ENCODE measurements at places on chromosomes 3 and 15.

DNA sequence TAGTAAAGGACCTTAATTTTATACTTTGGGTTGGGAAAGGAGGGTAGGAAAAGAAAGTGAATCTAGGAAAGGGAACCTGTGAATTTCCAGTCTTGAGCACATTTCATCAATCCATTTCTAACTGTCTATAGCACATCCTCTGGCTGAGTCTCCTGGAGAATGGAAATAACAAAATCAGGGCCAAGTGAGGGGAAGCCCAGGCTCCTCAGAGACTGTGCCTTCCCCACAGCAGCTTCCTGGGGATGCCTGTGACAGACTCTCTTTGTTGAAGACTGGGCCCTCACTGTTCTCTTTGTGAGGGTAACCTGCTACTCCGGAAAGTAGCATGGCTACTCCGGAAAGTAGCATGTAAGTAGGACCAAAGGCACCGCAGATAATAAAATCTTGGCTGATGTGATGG, 22.6 kb upstream of the CSPG5 start:
- DNase-seq, result peak; percentile 31

DNA sequence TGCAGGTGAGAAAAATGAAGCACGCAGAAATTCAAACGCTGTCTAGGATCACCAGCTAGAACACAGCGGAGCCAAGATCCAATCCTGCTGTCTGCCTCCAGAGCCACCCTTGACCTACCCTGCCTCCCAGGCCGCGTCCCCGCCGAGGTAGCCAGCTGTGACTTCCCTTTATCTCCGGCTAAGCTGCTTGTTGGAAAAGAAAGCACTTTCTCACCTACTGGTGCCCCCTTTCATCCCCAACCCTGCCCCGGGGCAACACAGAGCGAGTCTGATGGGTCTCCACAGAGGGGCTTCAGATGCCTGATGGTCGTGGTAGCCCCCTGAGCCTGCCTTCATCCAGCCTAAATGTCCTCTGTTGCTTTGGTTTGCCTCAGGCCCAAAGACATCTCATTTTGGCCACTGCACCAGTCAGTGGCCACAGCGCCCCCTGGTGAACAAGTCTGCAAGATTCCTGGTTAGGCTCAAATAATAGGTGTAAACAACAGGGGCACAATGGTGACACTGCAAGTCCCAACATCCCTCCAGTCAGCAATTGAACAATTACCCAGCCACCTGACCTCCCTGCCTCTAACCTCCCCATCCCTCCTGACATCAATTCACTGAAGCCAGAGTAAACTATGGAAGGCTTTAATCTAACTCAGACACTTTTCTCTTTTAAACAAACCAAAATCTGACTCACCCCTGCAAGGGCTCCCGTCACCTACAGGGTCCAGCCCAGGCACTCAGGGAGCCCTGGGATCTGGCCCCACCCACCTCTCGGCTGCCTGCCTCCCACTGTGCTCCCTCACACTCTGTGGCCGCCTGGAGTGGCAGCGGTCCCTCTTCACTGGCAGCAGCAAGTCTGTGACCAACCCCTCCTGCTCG, 27.3 kb upstream of the BCL2L10 start:
- peak; percentile 84 for DNase-seq

DNA sequence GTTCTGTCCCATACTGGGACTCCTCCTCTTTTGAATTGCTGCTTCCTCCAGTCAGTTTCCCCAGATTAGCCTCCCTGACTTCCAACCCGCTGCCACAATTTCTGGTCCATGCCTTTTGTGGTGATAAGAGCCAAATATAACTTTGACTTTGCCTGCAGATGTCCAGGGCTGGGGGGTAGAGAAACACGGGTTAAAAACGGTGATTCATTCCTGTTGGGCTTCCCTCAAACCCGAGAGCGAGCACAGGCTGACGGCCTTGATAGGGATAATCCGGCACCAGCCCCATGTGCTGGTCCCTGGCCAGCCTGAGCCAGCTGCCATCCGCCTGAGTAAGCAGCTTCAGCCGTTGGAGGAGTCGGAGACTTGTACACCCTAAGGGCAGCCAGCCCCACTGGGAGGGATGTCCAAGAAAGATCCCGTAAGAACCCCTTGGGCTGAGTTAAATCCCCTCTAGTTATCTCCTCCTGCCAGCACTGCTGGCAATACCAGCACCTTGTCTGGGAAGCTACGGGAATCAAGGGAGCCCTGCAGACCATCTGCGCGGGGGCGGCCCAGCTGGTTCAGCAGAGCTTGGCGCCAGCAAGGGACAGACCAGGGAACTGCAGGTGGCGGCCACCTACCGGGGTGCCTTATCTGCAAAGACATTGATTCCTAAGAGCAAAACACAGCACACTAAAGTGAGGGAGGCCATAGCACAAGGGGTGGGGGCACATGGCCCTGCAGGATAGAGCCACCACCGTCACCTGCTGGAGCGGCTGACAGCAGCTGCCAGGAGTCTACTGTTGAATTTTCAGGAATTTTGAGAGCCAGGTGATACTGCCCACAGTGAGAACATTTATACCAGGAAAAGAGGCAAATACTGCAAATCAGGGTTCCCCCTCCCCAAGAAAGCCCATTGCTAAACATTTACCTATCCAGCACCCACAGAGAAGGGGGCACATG, 18.1 kb downstream of the CSPG4 start:
- DNase-seq, result peak; percentile 58

GRCh38 chr3:65581313-65581712, 457.4 kb downstream of the MAGI1 start:
- DNase-seq, result no peak

GRCh38 chr3:107662586-107662985, 139.8 kb downstream of the BBX start:
- no peak for DNase-seq

DNA sequence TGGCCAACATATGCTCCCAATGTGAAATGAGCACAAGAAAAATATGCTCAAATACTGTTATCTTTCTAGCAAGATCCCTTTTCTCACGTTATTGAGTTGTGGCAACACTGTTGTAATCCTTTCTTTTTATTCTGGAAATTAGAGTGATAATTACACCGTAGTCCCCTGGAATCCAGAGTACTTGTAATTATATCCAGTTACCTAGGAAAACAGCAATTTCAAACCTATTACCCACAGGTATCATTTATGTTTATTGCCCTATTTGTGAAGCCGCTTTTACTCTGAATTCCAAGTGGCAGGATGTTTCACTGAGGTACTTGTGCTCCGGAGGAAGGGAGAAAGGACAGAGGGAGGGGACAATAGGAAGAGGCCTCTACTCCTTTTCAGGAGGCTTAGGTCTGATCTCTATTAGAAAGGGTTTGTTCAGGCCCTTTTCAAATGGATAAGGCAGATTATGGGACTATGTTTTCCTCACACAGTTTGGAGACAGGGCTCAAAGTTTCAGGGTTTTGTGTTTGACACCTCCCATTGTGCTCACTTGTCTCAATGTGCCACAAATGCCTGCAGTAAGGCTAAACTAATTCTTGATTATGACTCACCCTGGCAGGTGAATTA, 646.6 kb downstream of the TUSC7 start:
- DNase-seq, result no peak

DNA sequence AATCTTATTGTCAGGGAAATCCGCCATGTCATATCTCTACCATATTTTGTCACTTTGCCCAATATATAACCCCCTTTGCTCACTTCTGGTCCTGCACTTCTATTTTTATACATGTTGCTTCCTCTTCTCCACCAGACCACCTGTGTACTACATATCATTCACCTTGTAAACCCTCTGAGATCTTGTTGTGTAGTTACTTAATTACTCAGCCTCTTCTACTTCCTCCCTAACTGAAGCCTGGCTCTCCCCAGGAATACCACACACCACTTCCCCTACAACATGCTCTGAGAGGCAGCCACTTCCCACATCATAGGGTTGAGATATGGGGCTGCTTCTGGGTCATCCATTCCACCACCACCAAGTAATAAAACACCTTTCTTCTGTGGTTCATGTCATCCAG, 10.0 kb downstream of the HEXA start:
- peak; percentile 68 for DNase-seq

GRCh38 chr3:99656624-99657023, 18.2 kb downstream of the COL8A1 start:
- DNase-seq, result no peak

GRCh38 chr15:57190208-57190607, 186.1 kb upstream of the CGNL1 start:
- no peak for DNase-seq

GRCh38 chr15:67133738-67134066, 68.3 kb downstream of the SMAD3 start:
- DNase-seq, result no peak

DNA sequence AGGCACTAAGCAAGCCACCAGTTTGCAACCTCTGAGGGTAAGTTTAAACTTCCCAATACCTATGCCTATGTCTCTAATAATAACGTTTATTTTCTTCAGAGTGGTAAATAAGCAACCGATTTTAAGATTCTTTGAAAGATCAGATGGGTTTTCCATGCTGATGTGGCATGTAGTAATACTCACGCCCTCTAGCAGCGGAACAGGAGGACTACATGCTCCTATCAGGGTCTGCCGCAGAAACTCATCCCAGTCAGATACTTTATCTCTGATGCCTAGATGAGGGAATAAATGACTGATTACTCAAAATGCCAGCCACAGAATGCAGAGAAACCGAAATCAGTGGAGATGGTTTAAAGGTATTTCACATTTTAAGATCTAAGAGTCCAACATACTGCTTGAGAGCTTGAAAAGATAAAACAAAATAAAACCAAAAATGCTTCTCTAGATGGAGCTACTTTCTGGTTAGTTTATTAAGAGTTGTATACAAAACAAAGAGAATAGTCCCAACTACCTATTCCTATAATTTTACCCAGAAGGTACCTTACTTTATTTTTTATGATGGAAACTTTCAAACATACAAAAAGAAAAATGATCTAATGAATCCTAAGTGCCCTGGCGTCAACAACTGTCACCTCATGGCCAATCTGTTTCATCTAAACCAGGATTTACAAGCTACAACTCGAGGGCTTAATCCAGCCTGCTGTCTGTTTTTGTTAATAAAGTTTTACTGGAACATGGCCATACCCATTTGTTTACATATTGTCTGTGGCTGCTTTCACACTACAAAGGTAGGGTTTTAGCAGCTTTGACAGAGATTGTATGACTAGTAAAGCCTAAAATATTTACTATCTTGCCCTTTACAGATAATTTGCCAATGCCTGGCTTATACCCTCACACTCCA, 37.5 kb upstream of the STIMATE start:
- DNase-seq, result peak; percentile 68

GRCh38 chr15:73323374-73323955, 45.3 kb downstream of the HCN4 start:
- DNase-seq, result no peak

GRCh38 chr3:133152056-133152455, 113.9 kb downstream of the TMEM108 start:
- DNase-seq, result no peak

GRCh38 chr15:90882781-90883525, 1.4 kb upstream of the FES start:
- no peak for DNase-seq

DNA sequence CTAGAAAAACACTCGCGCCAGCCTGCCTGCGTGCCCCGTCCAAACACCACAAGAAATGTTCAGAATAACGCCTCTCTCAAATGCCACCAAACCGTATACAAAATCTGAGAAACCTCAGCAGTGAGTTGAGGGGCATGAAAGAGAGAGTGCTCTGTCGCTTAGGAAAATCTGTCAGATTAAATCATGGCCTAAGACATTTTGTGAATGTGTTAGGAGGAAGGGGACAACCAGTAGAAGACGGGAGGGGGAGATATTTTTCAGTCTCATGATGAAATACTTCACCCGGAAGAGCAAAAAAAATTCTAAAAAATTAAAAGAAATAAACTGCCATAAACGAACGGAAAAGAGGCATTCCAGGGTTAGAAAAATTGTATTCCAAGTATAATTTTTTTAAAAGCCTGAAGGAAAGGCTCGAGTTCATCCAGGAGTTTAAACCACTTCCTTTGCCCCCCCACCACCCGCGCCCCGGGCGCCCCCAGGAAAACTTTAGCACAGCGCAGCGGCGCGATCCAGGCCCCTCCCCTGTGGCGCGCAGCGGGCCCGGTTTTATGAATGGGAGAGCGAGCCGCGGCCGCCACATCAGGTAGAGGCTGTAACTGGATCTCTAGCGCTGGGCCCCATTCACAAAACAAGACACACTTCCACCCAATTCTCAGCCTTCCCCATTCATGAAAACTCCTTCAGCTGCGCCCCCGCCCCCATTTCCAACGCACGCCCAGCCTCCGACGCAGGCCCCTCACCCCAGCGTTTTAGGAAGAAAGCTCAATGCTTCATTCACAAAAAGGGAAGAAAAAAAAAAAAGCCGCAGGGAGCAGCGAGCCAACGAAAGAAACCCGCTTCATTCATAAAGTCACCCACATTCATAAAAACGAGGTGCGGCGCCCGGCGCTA, 1.4 kb downstream of the ETV5 start:
- DNase-seq, result peak; percentile 58

DNA sequence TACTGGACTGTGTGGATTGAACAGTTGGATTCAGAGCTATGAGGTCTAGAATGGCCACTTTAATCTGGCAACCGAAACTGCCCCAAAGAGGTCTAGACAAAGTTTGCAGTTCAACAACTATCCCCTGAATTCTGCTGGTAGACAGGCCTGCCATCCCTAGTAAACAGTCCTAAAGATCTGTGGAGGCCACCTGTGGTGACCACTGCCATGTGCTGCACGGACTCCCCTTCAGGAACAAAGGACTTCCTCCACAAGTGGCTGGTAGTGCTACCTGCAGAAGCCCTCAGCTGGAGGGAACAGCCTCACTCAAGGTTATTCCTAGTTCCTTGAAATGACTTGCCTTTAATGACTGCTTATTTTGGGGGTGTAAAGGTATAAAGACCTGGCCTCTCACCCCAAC, 6.1 kb downstream of the TNFAIP8L3 start:
- no peak for DNase-seq

DNA sequence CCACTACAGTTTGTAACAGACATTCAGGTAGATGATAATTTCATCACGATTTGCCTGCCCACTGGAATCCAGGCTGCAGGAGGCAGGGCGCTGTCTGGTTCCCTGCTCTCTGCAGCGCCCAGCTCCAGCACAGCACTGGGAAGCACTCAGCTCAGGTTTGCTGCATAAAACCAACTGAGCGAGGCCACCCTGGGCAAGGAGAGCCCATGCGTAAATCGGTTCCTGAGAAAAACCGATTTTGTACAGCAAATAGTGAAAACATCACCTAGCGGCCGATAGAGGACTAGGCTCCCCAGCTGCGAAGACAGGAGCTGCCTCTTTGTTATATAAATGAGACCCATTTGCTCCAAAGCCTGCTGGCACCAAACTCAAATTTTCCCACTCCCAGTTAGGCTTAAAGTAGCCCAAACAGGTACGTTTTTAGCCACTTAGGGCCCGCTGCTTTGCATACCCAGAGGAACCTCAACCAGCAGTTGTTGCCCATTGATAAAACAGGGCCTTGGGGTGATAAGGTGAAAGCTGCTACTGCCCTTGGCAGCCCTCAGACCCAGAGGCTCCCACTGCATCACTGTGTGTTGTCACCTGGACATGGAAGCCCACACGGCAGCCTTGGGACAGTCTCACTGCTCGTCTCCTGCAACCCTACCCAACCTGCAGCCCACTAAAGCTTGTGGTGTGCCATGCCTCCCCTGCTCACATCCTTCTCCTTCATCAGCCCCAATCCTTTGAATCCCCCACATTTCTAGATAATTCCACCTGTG, 47.5 kb downstream of the ALDH1L1 start:
- no peak for DNase-seq
